ENCODE measurements at places on chromosomes 2 and 18. TPM values are rescaled to one million over a fixed set of nuclear protein-coding genes. Genes with fewer than 3 reads are reported as not detected.

The NAT8 gene
- not detected for total RNA-seq

The GPBAR1 gene
- 0.82 TPM for total RNA-seq

The PARD3B gene
- not detected for total RNA-seq

The SAG gene
- 0.23 TPM for total RNA-seq

The HEATR5B gene
- total RNA-seq = 15.2 TPM

The UNC80 gene
- total RNA-seq = not detected

The DTNB gene
- 23.7 TPM for total RNA-seq

The AFF3 gene
- total RNA-seq = 0.09 TPM

The SIGLEC15 gene
- not detected for total RNA-seq
